ENCODE measurements at places on chromosomes 12 and 14.

DNA sequence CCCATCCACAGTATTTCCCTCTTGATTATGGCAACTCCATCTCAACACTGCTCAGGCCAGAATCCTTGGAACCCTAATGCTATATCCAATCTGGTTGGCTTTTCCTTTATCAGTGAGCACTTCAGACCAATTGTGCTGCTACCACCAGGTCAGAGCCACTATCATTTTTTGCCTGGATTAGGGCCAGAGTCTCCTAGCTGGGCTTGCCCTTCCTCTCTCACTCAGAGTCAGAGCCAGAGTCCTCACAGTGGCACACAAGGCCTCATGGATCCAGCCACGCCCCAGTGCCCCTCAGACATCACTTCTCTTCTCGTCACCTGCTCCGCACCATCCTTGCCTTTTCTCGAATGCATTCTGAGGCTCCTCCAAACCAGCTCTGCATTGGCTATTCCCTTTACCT is 211.1 kb downstream of the ANO6 start:
- no peak for DNase-seq

- no peak for DNase-seq
Measured at GRCh38 chr12:132201391-132202120, 57.3 kb downstream of the NOC4L start.

DNA sequence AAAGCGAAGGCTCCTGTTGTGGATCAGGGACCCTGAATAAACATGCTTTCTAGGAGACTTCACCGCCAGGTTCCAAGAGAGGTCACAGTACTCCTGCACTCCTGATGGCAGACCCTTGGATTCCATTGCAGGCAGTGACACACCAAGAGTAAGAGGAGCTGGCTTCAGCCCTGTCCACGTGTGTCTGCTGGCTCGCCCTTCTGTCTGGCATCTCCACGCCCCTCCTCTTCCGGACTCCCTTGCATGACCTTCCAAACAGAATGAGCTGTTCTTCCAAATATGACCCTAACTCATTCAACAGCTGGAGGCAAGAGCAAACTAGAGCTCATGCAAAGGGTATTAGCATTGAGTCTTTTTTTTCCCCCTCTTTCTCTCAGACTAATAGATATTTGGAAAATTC is 233.0 kb upstream of the PLEKHG7 start:
- DNase-seq: no peak

DNA sequence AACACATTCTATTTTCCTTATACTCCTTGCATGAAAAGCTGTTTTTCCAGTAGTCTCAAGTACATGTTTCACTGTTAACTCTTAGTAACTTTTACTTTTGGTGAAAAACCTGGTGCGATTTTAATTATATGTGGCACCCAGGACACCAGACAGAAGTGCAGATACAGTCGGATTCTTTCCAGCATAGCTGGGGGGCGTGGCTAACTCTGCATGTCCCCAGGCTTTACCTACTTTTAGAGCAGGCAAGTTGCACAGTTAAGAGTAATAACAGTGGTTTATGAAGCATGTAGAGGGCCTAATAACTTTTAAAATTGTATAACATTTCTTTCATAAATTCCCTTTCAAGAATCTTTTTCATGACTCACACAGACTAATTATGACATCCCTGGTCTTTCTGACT is 70.7 kb downstream of the HSD17B6 start:
- no peak for DNase-seq

DNA sequence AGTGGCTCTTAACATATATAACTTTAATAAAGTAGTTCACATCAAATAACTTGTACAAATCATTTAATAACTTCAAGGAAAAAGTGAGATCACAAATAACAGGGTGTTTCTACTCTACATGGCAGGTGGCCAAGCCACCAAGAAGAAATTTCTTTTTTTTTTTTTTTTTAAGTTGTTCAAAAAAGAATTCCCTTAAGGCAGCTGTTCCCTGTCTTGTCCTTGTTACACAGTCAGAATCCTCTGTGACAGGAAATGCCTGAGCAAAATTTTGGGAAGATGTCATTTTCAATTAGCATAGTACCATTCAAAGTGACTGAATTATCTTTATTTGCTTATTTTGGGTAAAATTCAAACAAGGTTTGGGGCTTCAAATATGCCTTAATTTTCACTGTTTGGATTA is 79.4 kb downstream of the LIN7A start:
- no peak for DNase-seq

- DNase-seq: no peak
Measured at GRCh38 chr14:53882684-53883083, 73.9 kb downstream of the BMP4 start.

DNA sequence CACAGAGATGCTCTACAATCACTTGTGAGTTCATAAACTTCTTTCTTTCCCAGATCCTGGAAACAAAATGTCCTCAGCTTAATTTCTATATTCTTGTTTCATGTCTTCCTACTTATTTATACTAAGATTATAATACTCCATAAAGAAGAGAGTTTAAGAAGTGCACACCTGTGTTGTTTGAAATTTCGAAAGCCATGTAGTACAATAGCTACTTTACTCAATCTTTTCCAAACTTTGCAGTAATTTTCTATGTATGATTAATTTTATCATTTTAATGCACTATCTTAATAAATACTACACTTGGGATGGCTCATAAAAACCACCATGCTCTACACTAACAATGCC is 300 bp upstream of the TTC5 start:
- DNase-seq: no peak

- DNase-seq: no peak
Measured at GRCh38 chr12:99810718-99811593, 163.4 kb downstream of the GARIN6 start.

DNA sequence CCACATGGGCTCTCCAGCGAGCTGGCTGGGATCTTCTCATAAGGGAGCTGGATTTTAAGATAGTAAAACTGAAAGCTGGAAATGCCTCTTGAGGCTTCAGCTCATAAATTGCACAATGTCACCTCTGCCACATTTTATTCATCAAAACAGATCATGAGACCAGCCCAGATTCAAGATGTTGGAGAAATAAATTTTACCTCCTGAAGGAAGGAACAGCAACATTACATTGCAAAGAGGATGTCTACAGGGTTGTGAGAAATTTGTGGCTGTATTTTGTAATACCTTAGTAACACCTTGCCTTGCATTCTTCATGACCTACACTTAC is 43.1 kb upstream of the KRR1 start:
- no peak for DNase-seq

- no peak for DNase-seq
Measured at GRCh38 chr14:33847066-33847465, 103.8 kb downstream of the EGLN3 start.

DNA sequence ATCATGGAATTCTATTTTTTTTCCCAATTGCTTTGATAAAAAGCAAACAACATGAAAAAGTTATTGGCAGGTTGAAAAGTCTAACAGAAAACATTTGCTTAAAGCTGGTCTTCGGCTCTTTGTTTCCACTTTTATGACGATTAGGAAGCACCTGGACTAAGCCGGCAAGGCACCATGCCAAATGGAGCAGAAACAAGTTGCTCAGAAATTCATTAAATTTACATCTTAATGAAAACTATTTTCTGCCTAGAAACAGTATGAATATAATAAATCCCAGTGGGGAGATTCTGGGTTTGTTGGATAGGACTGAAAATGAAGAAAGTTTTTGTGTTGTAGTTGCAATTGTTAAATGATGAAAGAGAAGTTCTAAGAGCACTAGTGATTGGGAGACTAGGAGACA is 51.4 kb upstream of the OR9K2 start:
- DNase-seq: no peak

DNA sequence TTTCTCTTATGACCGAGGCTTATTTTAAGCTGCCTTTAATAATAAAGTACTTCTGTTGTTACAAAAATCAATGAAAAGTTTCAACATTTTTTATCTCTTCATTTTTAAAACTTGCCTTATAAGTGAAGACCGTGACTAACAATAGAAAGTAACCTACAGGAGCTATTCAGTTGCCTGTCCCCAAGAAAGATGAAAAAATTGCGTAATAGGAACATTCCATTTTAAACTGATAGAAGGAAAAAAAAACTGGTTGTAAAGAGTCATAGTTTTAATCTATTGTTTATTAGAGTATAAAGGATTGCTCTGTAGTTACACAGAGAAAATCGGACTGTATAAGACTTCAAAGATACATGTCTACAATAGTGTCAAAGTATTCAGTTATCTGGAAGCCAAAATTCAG is 83.3 kb downstream of the DAAM1 start:
- no peak for DNase-seq

GRCh38 chr12:113676547-113676946 is 204.9 kb upstream of the LHX5 start:
- no peak for DNase-seq

DNA sequence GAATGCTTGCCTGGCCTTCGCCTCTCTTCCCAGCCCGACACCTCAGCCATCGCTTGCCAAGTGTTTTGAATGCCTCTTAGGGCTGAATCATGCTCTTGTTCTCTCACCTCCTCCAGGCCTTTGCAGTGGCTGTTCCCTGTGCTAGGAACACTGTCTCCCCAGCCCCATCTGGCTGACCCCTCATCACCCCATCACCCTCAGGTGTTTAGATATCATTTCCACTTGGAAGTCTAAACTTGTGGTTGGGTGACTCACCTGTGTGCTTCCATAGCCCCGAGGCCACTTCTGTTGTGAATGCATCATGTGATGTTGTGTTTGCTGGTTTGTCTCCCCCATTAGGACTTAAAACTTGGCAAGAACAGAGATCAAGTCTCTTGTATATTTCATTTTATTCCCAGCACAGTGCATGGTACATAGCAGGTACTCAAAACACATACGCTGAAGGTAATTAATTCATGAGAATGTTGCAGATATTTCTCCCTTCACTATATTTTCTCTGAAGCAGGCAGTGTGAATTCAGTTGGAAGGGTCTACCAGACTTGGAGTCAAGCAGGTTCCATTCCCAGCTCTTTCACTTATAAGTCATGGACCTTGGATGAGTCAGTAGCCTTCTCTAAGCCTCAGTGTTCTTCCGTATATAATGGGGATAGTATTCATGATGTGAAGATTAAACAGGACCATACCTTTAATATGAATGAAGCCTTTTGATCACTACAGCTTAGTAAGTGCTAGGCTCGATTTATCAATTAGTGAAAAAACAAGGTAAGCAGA is 67.8 kb downstream of the HRK start:
- DNase-seq: no peak

GRCh38 chr14:68000511-68000910 is 180.9 kb downstream of the RAD51B start:
- DNase-seq: no peak

DNA sequence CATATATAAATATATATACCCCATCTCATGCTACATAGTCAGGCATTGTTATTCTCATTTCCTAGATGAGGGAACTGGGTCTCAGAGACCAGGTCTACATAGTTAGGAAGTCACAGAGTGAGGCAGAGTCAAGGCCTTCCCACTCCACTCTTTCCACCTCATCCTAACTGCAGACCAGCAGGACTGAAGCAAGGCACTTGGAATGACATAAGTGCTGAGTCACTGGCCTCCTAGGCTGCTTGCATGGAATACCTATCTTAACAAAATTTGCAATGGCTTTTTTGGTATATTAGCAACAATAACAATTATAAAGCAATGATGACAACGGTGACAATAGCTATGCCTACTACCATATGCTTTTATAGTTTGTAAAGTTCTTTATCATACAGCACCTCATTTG is 5.4 kb upstream of the ANO4 start:
- no peak for DNase-seq

- DNase-seq: no peak
Measured at GRCh38 chr14:98951521-98952152, 320.4 kb downstream of the BCL11B start.

Measured in stimulated activated naive CD4-positive, alpha-beta T cell treated with Interleukin-2 at 50 U/mL for 16 hours (primary cell).